Stimulated activated CD4-positive, alpha-beta T cell treated with anti-CD3 and anti-CD28 coated beads, Interleukin-2, amount 100 ng/mL, for 4 hours (primary cell): ENCODE measurements at places on chromosomes 16 and 17.

DNA sequence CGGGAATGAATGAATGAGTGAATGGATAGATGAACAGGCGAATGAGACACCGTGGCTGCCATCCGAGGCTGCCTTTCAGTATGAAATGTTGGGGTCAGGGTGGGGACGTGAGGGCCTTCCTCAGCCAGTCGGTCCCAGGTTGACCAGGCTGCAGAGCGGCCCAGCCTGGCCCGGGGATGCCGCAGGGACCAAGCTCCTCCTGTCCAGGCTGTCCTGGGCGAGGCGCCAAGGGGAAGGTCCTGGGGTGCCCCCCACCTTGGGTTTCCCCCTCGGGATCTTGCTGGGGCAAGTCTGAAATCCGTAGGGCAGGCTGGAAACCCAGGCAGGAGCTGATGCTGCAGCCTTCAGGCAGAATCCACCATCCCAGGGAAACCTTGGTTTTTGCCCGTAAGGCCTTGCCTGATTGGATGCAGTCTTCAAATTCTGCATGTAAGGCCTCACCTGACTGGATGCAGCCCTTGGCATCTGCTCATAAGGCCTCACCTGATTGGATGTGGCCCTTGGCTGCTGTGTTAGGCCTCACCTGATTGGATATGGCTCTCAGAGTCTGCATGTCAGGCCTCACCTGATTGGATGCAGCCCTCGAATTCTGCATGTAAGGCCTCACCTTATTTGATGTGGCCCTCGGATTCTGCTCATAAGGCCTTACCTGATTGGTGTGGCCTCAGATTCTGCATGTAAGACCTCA, 61.7 kb upstream of the ZNF469 start:
- no peak for DNase-seq

GRCh38 chr16:57750796-57751538, 15.4 kb downstream of the KATNB1 start:
- DNase-seq: no peak

DNA sequence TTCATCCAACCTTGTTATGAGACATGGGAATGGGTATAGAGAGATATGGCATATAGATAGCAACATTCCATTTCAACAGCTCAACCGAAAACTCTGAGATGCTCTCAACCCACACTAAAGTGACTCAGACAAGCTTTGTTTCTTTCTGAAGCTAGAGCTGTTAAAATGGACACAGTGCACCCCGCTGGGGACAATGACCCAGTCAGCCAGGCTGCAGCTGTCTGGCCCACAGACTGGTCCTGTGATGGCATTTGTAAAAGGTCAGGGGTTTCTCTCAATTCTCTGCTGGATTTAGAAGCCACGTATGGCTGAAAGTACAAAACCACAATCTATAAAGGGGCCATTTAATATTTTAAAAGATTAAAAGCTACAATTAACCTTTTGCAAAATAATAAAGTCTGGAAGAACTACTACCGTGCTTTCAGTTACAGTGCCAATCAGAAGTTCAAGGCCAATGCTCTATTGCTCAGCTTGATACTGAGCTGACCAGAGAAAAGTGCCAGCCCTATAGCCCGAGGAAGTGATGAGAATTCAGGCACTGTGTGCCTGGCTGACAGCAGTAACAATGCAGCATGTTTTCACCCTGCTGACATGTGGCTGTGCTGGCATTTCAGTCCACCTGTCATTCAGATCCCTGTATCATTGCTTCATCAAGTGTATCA, 60.2 kb downstream of the TEX2 start:
- no peak for DNase-seq

- DNase-seq: no peak
Measured at GRCh38 chr17:28147017-28147416, 104.5 kb downstream of the NLK start.

- DNase-seq: no peak
Measured at GRCh38 chr17:53635444-53635843, 187.3 kb upstream of the KIF2B start.

DNA sequence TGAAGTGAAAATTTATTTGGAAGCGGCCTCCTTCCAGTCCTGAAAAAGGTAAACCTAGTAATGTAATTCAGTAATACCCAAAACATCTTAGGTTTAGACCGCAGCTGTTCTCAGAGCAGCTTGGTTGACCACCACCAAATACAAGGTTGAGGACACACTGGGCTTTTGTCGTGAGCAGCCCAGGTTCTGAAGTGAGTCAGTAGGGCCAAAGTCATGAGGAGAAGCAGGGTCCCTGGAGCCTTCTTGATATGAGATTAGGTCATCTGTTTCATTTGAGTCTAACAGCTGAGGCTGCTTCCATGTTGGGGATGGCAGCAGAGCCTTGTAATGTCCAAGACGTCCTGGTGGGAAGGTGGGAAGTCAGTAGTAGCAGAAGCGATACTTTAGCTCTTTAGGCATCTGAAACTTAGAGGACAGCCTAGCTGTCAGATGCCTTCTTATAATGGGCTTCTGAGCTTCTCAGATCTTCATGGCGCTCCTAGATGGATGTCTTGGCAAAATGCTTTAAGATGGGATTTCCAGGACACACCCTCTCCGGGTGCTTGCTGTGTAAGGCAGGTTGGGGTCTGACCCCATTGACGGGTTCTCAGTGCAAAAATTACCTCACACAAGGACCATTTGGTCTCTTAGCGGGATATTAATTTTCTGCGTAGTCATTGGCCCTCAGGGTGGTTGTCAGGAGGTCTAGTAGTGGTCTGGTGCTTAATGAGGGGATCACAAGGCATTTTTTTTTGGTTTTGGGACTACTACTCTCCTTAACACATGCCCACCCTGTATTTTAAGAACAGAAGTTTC, 2.4 kb downstream of the ALKBH5 start:
- DNase-seq: no peak

DNA sequence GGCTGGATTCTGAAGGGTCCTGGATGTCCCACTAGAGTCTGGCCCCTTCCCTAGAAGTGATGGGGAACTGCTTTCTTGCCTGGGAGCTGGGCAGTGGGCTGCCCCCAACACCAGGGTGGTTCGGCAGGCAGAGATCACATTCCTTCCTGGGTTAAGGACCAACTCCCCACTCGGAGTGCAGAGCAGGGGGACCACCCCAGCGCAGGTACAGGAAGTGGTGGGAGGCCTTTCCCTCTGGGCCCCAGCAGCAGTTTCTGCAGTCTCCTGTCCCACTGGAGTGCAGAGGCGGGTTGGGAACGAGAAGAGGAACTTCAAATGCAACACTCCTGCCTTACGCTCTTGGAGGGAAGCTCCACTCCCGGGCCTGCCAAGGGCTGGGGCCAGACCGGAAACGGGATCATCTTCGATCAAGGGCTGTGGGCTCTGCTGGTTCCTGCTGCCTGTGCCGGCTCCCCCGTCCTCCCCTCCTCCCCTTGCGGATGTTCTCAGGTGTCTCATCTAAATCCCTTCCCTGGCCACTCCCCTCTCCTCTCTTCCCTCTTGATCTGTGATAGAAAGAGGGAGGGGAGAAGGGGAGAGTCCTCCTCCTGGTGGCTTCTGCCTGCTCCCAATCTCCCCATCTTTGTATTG, 9.0 kb upstream of the NGFR start:
- no peak for DNase-seq

GRCh38 chr16:9921997-9922396, 260.2 kb downstream of the GRIN2A start:
- no peak for DNase-seq

DNA sequence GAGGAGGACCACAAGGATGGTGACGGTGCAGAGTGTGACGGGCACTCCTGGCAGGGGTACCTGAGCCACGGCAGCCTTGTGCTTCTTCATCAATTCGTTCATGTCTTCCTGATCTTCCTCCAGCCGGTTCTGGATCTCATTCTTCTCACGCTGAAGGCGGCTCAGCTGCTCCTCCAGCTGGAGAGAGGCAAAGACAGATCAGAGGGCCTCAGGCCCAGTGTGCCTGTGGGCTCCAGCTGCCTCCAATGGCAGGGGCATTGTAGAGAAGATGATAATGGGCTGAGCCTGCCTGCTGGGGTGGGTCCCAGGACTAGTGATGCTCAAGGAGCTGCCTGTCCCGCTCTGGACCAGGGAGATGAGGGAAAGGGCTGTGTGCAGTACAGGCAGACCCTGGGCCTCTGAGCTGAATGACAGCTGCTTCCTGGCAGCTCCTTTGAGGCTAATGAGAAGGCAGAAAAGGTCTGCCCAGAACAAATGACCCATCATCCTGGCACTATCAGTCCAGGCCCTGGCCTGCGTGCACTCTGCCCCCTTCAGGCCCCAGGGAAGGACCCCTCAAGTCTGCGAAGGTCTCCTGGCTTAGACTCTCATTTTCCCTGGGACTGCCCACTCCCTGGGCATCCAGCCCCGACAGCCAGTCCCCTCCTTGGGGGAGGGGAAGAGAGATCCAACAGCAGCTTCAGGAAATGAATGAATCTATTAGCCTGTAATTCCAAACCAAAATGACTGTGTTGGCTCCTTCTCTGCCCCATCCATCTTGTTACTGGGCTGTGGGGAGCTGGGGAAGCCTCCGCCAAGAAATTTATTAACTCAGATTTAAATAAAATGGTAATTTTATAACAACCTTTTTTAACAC, 48.0 kb downstream of the PIPOX start:
- DNase-seq: no peak

GRCh38 chr17:77581480-77581879, 377.0 kb upstream of the TNRC6C start:
- no peak for DNase-seq

DNA sequence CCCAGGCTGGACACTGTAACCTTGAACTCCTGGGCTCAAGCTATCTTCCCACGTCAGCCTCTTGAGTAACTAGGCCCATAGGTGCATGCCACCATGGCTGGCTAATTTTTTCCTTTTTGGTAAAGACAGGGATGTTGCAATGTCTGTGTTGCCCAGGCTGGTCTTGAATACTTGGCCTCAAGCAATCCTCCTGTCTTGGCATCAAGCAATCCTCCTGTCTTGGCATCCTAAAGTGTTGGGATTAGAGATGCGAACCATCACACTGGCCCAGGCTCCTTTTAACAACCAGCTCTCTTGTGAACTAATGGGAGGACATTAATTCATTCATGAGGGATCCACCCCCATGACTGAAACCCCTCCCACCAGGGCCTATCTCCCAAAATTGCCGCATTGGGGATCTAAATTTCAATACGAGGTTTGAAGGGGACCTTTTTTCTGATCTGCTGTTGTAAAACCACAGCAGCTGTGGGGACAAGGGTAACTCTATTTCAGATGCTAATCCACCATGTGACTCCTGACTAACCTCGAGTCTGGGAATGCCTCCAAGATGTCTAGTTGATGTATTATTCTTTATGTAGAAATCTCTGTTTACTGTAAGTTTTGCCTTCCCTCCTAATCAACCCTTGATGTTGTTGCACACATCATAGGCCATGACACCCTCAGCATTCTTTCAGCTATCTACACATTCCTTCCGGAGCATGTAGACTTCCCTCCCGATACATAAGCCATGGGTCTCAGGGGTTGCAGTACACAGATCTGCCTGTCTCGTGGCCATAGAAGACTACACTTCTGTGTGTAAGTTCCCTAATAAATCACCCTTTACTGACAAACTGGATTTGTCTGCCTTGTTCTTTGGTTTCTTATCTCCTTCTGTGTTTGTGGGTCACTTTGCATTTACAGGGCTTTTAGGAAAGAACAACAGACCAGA, 37.6 kb downstream of the RNF112 start:
- no peak for DNase-seq

- no peak for DNase-seq
Measured at GRCh38 chr16:13864689-13865088, 55.3 kb upstream of the ERCC4 start.

- DNase-seq: no peak
Measured at GRCh38 chr16:86490859-86491639, 19.3 kb upstream of the FOXF1 start.

DNA sequence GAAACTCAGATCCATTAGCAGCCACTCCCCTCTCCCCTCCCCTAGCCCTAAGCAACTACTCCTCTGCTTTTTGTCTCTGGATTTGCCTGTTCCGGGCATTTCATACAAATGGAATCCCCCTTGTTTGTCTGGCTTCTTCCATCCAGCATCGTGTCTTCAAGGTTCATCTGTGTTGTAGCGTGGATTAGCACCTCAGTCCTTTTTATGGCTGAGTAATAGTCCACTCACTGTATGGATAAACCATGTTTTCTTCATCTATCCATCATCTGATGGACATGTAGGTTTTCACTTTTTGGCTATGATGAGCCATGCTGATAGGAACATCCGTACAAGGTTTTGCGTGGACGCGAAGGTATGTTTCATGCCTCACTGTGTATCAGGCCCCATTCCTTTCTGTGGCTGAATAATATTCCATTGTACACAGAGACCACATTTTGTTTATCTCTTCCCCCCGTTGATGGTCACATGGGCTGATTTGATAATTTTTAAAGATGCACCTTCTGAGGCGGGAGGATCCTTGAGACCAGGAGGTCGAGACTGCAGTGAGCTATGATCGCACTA, 8.9 kb upstream of the GSE1 start:
- DNase-seq: no peak

DNA sequence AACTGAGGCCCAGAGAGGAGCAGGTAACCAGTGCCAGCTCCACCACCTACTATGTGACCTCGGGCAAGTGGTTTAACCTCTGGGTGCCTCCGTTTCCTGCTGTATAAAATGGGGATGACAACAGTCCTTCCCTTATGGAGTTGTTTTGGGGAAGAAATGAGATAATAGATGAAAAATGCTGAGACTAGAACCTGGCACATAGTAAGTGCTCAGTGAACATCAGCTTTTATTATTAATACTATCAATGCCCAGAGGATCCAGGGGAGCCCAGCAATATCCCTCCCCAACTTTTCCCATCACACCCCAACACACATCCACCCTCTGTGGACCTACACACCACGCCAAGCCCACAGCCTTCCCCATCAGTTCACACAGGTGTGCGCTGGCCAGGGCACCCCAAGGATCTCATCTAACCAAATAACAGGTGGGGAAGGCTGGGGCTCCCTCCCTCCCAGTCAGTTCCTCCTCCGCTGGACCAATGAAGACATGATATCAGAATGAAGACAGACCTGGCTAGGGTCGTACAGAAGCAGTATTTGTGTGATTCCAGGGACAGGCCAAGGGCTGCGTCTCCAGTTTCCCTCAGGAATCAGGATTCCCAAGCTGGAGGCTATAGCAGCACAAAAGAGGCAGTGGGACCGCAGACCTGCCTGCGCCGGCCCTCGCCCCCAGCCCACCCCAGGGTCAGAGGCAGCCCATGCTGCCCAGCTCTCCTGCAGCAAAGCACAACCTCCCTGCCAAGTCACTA, 1.8 kb downstream of the ATP2A3 start:
- DNase-seq: no peak
